Endodermal cell (in vitro differentiated cells): ENCODE measurements at places on chromosomes 7 and 10.

DNA sequence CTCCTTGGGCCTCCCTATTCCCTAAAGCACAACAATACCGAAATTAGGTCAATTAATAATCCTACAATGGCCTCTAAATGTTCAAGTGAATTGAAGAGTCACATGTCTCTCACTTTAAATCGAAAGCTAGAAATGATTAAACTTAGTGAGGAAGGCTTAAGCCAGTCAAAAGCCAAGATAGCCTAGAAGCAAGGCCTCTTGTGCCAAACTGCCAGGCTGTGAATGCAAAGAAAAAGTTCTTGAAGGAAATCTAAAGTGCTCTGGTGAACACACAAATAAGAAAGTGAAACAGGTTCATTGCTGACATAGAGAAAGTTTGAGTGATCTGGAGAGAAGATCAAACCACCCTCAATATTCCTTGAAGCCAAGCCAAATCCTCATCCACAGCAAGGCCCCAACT, 57.2 kb downstream of the SLC29A4 start:
- DNase-seq, result no peak

DNA sequence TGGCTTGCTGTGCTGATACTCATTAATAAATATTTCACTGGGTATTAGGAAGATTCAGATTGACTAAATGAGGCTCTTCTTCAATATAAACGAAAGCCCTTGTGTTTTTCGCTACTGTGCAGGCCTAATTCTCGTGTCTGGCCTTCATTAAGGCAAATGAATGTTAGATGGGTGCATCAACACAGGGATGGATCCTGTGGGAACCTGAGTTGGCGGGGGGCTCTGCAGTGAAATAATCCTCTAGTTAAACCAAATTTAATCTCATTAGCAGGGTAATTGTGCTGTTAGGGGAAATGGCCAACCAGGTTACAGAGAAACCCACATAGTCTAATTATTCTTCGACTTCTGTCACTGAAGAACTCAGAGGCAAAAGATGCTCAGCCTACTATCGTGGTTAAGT, 325.8 kb upstream of the LRGUK start:
- no peak for DNase-seq

DNA sequence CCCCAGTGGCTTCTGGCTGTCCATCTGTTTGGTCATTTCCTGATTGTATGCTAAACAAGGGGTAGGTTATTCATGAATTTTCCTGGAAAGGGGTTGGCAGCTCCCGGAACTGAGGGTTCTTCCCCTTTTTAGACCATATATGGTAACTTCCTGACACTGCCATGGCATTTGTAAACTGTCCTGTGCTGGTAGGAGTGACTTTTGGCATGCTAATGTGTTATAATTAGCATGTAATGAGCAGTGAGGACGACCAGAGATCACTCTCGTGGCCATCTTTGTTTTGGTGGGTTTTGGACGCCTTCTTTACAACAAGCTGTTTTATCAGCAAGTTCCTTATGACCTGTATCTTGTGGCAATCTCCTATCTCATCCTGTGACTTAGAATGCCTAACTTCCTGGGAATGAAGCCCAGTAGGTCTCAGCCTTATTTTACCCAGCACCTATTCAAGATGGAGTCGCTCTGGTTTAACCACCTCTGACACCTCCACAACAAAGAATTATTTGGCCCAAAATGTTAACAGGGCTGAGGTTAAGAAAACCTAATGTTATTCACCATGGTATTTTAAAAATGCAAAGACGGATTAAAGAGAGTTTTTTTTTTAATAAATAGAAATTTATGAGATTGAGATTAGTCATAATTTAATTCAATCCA, 2.4 kb upstream of the PTN start:
- no peak for DNase-seq

DNA sequence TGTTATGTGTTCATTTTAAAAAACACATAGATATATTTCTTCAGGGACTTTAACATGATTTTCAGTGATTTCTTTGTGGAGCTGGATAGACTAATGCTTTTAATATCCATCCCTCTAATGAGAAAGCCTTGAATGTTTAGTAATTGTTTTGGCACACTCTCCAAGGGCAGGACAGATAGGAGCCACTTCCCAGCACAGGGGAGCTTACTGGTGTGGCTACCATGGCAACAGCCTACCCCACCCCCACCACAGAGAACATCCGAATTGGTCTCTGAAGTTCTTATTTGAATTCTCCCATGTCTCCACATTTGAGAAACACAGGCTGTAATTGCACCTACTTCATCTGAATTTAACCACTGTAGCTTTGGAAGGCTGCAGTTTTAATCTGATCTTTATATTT, 87.7 kb downstream of the PRKG1 start:
- DNase-seq, result peak; percentile 53

DNA sequence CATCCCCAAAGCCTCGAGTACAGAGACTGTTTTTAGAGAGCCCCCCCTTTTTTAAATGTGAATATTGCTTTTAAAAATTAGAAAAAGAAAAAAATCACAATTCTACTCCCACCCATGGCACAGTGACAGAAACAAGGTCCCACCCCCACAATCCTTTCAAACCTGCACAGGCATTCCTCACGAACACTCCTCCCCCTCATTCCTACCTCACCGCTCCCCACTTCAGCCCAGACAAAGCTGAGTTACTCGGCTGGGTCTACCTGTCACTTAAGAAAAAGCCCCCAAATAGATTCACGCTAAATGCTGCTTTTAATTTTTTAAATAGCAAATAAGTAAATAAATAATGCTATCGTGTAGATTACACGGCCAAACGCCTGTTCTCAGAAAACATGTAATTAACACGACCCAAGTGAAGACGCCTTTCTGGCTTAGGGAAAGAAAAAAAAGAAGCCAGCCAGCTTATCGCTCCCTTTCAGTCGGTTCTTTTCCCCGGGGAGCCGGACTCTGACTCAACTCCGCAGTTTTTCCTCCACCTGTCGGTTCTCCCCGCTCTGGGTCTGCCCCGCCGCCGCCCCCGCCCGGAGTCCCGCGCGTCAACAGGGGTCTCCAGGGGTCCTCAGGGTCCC, 739 bp downstream of the MPP7 start:
- DNase-seq, result no peak

DNA sequence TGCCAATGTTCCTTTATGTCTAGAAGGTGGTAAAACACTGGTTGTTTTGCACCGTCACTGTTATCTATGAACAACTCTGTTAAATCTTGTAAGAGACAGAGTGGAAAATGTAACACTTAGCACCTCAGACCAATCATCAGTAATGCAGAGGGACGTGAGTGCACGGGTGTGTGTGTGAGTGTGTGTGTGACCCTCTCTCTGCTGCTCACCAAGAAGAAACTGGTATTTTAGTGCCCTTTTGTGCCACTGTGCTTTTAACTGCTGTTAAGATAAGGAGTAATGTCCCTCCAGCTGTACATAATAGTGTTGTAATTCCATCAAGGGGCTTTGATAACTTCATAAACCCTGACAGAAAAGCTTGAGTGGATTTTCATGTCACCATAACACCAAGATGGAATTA, 130.1 kb downstream of the CREB5 start:
- no peak for DNase-seq

DNA sequence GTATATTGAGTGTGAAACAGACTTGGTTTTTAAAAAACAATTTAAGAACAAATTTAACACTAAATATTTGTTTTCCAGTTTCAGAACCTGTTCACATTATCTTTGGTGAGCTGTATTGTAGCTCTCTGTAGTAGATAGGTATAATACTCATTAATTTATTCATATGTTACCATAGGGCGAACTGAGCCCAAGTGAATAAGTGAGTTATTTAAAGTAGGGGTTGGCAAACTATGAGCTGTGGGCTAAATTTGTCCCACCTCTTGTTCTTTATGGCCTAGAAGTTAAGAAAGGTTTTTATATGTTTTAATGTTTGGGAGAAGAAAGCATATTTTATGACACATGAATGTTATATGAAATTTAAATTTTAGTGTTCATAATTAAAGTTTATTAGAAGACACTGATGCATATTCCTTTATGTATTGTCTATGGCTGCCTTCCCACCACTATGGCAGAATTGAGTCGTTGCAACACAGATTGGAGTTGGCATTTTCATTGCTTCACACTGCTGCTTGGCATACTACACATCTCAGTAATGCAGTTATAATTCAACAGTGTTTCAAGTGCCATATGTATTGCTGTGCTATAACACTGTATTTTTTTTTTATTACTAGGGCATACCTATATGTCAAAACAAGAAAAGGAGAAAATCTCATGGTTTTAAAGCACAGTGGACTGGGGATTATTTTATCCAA, 146.5 kb downstream of the ADK start:
- no peak for DNase-seq

DNA sequence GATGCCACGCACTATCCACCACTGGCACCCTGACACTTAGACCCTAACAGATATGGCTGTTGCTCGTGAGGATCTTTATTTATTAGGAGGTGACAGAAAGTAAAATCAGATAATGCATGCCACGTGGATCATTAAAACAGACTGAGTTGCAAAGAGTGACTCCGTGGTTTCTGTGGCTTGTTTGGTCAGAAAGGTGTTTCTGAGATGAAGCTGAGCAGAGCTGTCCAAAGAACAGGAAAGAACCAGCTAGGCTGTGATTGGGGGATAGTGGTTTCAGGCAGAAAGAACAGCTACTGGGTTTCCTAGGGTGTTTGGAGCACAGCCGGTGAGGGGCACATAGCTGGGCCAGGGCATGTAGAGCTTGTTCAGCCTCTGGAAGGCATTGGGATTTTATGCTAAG, 34.4 kb downstream of the CSGALNACT2 start:
- DNase-seq, result no peak

GRCh38 chr10:129760003-129760315, 204.1 kb downstream of the EBF3 start:
- peak; percentile 18 for DNase-seq

GRCh38 chr10:116197946-116198675, 74.9 kb downstream of the GFRA1 start:
- DNase-seq, result no peak

DNA sequence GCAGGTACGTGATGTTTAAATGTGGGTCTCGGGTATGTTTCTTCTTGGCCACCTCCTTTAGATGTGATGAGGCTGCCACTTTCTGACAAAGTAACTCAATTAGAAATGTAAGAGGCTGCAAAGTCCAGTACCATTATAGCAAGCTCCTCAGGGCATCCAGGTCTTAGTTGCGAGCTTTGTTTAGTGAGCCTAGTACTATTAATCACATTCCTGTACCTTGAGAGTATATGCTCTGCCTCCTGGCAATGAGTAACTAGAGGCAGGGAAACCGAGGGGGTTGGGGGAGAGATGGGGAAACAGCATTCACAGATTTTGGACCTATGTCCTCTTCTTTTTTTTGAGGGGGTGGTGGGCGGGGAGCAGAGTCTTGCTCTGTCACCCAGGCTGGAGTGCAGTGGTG, 131.8 kb downstream of the GFRA1 start:
- DNase-seq, result no peak

DNA sequence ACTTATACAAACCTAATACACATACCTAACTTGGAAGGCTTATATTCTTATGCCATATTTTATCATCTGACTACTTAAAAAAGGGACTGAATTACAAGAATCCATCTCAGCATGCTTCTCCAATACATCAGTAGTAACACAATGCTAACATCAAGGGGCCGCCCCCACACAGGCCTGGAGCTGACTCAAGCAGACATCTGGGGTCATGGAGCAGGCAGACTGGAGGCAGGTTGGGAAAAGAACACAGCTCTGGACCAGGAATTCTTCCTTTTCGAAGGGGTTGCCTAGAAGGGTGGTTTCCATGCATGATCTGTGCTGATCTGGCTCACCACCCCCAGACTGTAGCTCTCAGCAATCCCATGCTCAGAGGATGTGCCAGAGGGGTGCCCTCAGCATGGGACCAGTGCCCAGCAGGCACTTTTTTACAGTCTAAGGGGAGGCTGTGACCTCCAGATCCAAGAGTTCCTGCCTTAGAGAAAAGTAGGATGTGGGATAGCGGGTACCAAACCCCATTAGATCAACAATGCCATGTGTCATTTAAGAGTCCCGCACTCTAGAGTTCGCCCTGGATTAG, 26.1 kb upstream of the DUSP5 start:
- peak; percentile 38 for DNase-seq

DNA sequence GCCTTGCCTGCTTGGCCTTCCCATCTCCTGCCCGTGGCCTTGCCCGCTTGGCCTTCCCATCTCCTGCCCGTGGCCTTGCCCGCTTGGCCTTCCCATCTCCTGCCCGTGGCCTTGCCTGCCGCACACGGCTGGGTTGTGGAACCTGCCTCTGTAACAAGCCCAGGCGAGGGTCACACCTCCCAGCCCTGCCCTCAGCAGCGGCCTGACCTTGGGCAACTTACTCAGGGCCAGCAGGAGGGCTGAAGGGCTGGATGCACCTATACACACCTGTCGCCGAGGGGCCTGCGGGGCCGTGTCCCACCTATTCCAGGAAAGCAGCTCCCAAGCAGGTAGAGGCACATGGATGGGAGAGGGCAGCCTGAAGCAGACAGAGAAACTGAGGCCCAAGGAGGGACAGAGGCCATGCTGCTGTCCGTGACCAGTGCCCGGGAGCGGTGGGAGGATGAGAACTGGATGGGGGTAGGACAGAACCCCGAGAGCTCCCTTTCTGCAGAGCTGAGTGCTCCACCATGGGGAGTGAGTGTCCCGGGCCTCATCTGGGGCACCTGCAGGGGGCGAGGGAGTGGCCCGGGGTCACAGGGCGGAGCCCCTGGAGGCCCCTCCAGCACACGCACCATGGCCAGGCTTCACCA, 277.6 kb downstream of the ELFN1 start:
- no peak for DNase-seq

- no peak for DNase-seq
Measured at GRCh38 chr10:8815969-8816368, 761.5 kb downstream of the GATA3 start.

GRCh38 chr10:74011770-74012169, 13.9 kb downstream of the VCL start:
- DNase-seq, result no peak

DNA sequence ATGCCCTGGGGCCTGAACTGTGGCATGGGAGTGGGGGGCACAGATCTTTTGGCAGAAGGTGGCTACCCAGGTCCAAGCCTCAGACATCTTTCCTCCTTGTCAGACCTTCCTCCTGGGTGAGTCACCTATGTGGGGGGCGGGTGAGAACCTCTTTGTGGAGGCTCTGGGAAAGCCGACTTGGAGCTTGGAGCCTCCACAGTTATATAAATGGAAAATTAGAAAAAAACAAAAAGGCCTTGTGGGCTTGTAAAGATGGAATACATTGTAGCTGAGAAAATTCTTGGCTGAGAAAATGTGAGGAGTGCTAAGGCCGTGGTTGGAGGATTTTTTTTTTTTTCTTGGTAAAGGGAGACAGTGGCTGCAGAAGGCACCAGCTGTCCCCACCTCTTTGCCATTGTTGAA, 292.5 kb downstream of the CCDC3 start:
- DNase-seq, result peak; percentile 53

- DNase-seq, result no peak
Measured at GRCh38 chr7:81488210-81488609, 281.6 kb downstream of the HGF start.

DNA sequence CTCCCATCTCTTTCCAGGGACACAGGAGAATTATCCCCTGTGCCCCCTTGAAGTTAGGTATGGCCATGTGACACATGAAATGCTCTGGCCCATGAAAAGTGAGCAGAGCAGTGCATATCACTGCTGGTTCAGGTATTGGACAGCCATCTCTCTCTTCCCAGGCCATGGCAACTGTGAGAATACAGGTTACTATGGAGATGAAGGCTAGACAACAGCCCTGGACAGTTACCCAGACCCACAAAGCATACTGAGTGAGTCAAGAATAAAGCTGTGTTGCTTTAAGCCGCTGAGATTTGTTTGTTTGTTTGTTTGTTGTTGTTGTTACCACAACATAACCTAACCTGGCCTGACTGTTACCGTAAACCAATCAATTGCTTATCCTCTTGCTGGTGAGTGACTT, 722.3 kb downstream of the KCNMA1 start:
- no peak for DNase-seq

- DNase-seq, result peak; percentile 96
Measured at GRCh38 chr10:32378363-32379317, 31.7 kb upstream of the EPC1 start.

GRCh38 chr7:3201937-3202710, 98.9 kb upstream of the SDK1 start:
- DNase-seq, result peak; percentile 22
